ENCODE measurements at places on chromosomes 16 and 17. TPM values are rescaled to one million over a fixed set of nuclear protein-coding genes. Genes with fewer than 3 reads are reported as not detected.
A peak's percentile ranks its signal among the peaks of the same experiment; 100 is the strongest.

- no peak for DNase-seq
Observed at GRCh38 chr17:49459401-49459984, 35.6 kb upstream of the NGFR start.

Gene HOXB6
- polyA plus RNA-seq, result 9.8 TPM

GRCh38 chr16:2904100-2904921, 7.4 kb upstream of the FLYWCH1 start:
- peak; percentile 84 for DNase-seq

Gene NRN1L
- 1.6 TPM for polyA plus RNA-seq

DNA sequence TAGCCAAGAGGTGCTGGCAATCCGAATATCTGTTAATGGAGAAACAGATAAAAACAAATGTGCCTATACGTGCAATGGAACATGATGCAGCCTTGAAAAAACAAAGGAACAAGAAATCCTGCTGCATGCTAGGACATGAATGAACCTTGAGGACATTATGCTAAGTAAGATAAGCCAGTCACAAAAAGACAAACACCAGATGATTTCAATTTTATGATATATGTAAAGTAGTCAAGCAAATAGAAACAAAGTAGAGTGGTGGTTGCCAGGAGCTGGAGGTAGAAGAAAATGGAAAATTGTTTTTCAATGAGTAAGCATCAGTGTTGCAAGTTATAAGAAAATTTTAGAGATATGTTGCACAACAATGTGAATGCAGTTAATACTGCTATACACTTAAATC, 409.7 kb upstream of the CDH8 start:
- DNase-seq, result no peak

- DNase-seq, result no peak
Observed at GRCh38 chr17:10033959-10034358, 128.9 kb upstream of the RCVRN start.

Gene VAT1L
- 14.8 TPM for polyA plus RNA-seq

DNA sequence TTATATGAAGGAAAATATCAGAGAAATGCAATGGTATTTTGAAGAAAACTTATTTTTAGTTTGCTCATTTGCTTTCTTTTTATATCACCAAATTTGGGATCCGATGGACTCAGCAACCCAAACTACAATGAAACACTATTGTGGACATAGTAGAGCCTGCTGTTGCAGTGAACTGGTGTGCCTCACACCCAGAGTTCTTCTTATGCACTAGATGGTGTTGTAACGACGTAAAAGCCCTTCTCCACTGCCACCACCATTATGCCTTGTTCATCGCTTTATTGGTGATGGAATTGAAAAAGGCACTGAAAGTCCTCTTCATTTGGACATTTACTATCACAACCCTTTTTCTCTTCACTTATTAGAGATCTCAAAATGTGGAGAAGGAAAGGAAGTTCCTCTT, 381.3 kb downstream of the CDH8 start:
- DNase-seq, result no peak

Gene ATP1B2
- 4.8 TPM for polyA plus RNA-seq

Gene CDK5R1
- 3.6 TPM for polyA plus RNA-seq

DNA sequence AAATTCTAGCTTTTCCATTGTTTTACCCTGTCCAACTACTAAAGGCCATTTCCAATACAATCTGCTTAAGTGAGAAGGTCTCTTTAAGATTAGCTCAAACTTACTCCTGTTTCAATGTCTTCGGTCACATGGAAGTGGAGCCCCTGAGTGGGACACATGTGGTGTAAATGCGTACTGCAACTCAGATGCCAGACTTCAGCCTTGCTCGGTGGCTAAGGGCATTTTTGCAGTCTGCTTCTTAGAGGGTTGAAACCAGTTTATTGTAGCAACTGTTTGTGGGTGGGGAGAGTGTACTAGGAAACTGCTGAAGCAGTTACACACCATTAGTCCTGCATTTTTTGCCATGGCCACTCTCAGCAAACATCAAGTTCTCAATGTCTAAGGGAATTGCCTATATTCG, 140.6 kb downstream of the PARN start:
- DNase-seq, result peak; percentile 28

DNA sequence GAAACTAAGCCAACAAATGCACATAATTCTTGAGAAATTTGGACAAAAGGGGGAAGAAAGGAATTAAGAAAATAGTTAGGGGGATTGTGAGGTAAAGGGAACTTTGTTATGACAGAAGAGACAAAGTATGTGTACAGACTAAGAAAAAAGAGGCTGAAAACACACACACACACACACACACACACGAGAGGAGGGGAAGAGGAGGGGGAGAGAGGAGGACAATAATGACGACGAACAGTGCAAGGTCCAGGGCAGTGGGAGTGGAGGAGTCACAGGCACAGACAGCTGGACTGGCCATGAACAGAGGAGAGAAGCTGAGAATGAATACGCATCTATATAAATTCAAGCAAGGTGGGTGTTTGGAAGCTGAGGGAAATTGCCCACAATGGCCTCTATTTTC, 44.6 kb downstream of the MARVELD3 start:
- peak; percentile 87 for DNase-seq

Gene GDPD1
- polyA plus RNA-seq, result 3.6 TPM

GRCh38 chr17:61279476-61280145, 120.0 kb upstream of the TBX2 start:
- no peak for DNase-seq

Gene CLEC10A
- 9.7 TPM for polyA plus RNA-seq

DNA sequence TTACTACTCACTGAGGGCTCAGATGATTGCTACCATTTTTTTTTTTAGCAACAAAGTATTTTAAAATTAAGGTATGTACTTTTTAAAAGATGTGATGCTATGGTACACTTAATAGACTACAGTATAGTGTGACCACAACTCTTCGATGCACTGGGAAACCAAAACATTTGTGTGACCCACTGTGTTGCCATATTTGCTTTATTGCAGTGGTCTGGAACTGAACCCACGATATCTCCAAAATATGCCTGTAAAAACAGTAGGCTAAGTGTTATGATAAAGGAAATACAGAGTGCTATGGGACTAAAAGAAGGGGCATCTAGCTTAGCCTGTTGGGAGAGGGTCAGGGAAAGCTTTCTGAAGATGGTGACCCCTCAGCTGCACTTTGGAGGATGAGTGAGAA, 41.6 kb upstream of the HNF1B start:
- no peak for DNase-seq

DNA sequence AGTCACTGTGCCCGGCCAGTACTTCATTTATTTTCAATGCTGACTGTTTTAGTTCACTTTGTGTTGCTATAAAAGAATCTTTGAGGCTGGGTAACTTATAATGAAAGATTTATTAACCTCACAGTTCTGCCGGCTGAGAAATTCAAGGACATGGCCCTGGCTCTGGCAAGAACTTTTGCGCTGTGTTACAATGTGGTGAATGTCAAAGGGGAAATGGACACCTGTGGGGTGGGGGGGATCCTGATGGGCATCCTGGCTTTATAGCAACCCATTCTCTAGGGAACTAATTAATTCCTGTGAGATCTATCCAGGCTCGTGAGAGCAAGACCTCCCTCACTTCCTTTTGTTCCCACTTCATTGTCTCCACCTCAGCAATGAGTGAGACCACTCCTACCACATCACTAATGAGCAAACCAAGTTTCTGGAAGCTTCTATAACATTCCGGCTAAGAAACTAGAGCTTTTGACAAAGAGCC, 17.1 kb upstream of the CDH3 start:
- no peak for DNase-seq

DNA sequence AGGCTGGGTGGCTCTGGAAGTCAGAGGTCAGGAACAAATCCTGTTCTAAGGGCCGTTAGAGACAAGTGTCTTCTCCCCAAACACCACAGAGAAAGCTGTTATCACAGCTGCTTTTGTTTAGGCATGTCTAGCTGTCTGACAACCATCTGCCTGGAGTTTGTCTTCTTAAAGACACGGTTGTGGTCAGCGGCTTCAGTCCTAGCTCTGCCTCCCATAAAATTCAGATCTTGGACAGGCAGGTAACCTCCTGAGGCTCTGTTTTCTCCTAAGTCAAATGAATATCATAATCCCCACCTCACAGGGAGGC, 2.3 kb upstream of the ITGA3 start:
- no peak for DNase-seq

Gene MARF1
- 41.6 TPM for polyA plus RNA-seq
